ENCODE measurements at places on chromosomes 3 and 15.

- no peak for DNase-seq
These were observed 254.7 kb downstream of the NR1D2 start for GRCh38 chr3:24199775-24200247.

DNA sequence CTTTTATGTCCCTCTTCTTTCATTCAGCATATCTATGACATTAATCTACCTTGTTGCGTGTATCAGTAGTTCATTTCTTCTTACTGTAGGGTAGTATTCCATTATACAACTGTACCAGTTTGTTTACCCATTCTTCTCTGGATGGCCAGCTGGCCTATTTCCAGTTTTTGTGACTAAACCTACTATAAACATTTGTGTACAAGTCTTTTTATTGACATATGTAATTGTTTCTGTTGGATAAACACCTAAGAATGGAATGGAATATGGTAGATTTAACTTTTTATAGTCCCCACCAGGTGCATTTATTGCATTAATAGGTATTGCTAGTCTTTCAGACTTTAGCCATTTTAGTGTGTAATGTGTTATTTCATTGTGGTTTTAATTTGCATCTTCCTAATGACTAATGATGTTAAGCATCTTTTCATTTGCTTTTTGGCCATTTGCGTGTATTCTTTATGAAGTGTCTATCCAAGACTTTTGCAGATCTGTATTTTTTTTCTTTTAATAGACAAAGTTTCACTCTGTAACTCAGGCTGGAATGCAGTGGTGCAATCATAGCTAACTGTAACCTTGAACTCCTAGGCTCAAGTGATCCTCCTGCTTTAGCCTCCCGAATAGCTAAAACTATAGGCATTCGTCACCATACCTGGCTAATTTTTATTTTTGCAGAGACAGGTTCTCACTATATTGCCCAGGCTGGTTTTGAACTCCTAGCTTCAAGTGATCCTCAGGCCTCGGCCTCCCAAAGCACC is 41.9 kb upstream of the XRN1 start:
- no peak for DNase-seq

DNA sequence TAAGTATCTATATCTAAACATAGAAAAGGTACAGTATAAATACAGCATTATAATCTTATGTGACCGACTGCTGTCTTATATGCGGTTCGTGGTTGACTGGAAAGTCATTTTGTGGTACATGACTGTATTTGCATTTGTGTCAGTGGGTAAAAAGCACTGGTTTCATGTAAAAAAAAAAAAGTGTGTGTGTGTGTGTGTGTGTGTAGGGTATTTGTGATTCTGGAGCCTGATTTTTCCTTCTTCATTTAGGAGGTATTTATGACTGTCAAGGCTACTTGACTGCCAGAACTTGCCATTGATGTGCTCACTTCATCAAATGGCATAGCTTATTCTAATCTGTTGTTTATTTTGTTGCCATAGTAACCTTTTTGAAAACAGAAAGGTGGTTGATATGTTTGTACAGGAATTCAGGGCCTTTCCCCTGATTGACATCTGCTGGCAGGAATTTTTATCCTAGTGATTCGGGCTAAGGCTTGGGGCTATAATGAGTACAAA is 63.2 kb downstream of the AKAP13 start:
- no peak for DNase-seq

DNA sequence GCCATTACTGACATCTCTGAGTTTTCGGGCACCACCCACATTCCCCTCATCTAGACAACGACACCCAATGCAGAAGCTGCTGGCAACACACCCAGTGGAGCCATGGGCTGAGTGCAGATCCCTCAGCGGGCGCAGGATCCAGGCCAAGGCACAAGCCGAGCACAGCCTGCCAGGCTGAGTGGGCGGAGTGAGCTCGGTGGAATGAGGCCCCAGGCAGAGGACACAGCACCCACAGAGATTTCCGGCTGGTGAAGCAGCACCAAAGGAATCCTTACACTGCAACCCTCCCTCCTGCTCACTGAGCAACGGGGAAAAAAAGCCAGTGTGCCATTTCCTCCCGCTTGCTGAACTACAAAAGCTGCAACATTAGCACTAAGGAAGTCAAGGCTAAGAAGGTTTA is 34.3 kb downstream of the ZMAT3 start:
- no peak for DNase-seq

Measured in NCI-H2081 treated with DMSO at 0.1 percent for 48 hours (cell line).